ENCODE measurements at places on chromosomes 5 and 9.

DNA sequence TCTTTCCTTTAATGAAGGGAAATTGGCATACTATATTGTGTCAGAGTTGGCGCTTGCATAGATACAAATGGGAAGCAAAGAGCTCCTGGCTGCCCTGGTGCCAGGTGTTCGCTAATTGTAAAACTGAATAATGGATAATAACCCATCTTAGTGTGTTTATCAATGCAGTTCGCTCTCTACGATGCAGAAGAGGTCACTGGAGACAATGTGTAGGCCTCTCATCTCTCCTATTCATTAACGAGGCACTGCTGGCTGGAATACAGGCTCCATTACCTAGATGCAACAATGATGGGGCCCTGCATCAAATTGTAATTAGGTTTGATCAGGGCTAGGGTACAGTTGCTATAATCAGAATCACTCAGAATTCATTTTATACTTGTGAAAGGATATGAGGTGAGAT is 171.0 kb downstream of the RMI1 start:
- DNase-seq = no peak

- DNase-seq = no peak
Measured at GRCh38 chr5:2894736-2895135, 143.3 kb upstream of the IRX2 start.

DNA sequence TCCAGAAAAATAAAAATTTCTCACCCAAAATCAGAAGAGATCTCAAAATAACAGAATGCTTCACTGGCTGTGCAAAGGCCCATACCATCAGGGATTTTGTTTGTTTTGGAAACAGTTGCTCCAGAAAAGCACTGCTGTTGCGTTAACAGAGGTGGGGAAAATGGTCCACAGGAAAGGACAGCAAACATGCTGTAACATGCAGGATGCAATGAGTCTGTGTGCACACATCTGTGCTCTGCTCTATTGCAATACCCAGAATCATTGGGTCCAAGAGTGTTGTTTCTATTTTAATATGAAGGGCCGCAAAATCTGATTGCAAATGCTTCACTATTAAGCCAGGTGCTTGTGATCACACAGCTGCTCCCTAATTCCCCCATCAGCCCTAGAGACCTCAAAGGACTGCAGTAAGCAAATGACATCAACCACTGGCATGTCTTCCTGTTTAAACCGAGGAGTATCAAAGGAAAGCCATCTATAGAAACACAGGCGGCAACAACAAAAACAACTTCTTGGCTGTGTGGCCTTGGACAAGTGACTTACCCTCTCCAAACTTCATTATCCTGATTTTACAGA is 141.0 kb downstream of the DCP2 start:
- DNase-seq = peak; percentile 19

- DNase-seq = no peak
Measured at GRCh38 chr9:27504259-27504658, 19.8 kb upstream of the IFNK start.

- DNase-seq = no peak
Measured at GRCh38 chr9:134680393-134681060, 38.9 kb downstream of the COL5A1 start.

- DNase-seq = no peak
Measured at GRCh38 chr5:117494188-117494587, 919.6 kb upstream of the SEMA6A start.

DNA sequence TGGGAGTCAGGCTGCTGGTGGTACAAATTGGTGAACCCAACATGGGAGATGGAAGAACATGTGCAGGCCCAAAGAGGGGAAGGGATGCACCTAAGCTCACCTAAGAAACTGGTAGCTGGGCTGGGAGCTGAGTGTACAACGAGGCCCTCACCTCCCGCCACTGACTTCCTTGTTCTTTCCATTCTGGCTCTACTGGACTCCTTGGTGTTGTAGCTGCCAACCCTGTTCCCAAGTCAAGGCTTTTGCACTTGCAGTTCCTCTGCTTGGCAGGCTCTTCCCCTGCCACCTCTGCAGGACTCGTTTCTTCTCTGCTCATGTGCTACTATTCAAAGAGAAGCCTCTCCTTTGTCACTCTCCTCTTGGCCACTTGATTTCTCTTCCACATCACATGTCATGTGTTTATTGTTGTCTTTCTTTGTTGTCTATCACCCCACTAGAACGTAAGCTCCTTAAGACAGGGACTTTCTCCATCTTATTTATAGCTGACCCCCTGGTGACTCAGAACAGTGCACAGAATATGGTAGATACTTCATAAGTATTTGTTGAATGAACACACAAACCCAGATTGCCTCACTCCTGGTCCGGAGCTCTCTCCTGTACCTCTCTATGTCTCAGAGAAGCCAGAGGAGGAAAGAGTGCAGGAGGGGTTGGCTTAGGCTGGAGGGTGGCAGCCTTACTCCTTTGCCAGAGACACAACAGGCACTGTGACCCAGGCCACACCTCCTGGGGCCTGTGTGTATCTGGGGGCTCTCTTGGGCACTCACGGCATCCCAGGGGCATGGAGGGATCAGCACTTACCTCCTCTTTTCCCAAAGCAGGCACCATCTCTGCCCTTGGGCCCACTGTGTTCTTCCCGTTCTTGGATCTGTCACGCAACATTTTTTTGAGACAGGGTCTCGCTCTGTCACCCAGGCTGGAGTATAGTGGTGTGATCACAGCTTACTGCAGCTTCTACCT is 5.2 kb upstream of the SPINK4 start:
- DNase-seq = no peak

DNA sequence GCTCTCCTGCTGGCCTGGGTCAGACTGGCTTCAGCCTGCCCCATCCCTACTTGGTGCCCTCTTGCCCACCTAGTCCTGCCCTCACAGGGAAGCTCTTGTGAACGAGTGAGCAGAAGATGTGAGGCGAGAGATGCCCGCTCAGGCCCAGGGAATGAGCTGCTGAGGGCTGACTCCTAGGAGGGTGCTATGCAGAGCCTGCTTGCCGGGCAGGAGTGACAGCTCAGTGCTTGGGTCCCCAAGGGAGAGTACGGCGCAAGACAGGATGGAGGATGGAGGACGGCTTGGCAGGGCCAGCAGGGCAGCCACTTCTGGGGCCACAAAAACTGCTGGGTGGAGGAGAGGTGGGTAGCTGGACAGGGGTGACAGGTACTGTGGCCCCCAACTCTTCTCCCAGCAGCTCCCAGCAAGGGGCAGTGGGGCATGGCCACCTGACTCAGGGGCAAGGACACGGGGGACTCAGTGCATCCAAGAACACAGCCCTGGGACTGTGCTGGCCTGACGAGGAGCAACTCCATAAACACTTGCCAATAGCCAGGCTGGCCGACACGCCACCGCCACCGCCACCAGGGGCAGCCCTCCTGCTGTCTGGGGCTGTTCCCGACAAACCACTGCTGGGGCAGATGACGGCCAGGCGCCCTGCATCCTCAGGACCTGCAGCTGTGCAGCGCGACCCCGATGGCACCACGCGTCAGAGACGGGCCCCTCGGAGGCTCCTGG is 55.6 kb upstream of the UBAC1 start:
- no peak for DNase-seq

DNA sequence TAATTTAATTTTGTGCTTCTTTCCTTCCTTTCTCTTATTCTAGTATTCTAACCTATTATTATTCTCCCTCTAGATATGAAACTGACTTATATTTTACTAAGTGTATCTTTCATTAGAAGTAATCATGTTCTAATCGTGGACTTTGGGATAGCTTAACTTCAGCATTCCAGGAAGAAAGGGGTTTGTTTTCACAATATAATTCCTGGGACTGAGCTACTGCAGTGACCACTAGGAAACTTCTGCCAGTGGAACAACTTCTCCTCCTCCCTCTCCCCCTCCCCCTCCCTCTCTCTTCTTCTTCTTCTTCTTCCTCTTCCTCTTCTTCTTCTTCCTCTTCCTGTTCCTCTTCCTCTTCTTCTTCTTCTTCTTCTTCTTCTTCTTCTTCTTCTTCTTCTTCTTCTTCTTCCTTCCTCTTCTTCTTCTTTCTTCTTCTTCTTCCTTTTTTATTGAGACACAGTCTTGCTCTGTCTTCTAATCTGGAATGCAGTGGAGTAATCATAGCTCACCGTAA is 127.9 kb downstream of the NNT start:
- no peak for DNase-seq

- DNase-seq = no peak
Measured at GRCh38 chr9:38732885-38733284, 13.0 kb upstream of the FAM240B start.

DNA sequence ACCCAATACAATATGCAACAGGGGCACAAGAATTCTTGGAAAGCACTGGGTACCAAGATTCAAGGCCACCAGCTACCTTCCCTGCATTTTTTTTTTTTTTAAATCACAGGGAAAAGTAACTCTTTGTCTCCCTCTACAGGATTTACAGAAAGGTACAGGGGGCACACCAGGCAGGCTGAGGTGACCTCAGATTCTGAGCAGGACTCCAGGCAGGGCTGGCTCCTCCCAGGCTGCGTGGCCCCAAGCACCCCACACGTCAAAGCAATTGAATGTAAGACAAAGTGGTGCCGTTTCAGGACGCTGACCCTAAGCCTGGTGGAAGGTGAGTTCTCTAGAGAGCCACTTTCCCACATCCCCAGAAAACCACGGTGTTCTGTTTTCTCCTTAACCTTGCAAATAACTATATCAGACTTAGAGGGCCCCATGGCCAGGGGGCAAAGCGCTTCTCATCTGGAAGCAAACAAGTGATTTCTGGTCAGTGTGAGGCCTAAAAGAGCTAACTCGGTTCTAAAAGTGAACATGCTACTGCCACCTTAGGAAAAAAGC is 222.6 kb downstream of the ROR2 start:
- DNase-seq = no peak

GRCh38 chr5:160155017-160155750 is 35.9 kb upstream of the PWWP2A start:
- DNase-seq = no peak

- DNase-seq = no peak
Measured at GRCh38 chr5:75053054-75053303, 621 bp upstream of the GCNT4 start.

DNA sequence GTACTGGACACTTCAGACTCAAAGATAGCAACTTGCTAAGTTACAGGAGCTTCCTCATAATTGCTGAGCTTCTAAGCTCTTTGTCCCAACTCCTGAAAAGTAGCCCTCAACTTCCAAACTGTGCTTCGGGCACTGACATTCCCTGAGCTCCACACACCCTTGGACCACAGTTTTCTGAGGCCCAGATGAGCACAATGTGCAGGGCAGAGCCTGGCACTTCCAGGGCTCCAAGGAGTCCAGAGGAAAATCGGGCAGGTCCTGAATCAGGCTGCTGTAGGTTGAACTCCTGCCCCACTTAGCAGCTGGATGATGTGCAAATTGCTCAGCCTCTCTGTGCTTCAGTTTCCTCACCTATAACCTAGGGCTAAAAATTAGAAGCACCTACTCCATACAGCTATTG is 54.6 kb upstream of the KCNIP1 start:
- no peak for DNase-seq

DNA sequence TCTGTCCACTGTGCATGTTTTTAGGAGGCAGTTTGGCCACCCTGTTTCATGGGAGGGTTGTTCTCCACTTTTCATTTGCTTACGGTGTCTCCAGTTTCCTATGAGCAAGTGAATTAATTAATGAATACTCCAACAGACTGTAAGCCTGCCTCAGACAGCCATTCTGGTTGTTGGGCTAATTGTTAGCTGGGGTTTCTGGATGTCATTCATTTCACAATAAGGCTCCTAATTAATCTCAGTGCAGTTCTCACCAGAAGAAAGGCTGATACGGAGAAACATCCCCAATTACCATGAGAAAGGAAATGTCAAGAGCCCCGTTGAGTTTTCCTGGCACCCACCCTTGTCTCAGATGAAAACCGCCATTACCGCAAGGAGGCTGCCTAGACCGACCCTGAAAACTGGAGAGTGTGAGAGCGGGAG is 75.8 kb downstream of the MAP1B start:
- DNase-seq = no peak

GRCh38 chr5:32017692-32018367 is 156.3 kb downstream of the GOLPH3 start:
- DNase-seq = no peak

DNA sequence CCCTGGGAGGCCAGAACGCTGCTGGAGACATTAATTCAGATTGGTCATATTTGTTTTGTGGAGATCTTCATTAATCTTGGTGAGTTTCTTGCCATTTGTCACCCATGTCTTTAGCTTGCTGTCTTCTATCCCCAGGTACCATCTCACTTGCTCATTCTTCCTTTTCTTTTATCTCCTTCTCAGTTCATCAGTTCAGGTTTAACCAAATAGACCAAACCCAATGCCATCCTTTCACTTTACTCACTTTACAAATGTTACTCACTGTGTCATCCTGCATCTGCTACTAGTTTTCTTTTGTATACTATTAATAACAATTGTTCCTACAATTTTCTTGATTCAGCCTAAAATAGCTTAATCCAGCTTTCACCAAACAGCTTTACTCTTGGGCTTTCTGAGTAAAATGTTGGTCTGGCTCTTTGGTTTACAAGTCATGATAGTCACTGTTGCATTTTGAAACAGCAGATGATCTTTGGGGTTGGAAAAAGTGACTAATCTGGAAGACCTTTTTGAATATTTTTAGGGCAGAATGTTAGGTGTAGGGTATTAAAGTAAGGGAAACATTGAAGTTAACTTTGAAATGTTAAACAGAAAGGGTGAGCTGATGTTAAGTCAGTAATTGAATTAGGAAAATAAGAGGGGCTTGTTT is 246.9 kb downstream of the ZSWIM6 start:
- DNase-seq = no peak

GRCh38 chr9:134461426-134461982 is 135.2 kb downstream of the RXRA start:
- DNase-seq = no peak

- DNase-seq = no peak
Measured at GRCh38 chr9:2420543-2420942, 201.0 kb upstream of the VLDLR start.

DNA sequence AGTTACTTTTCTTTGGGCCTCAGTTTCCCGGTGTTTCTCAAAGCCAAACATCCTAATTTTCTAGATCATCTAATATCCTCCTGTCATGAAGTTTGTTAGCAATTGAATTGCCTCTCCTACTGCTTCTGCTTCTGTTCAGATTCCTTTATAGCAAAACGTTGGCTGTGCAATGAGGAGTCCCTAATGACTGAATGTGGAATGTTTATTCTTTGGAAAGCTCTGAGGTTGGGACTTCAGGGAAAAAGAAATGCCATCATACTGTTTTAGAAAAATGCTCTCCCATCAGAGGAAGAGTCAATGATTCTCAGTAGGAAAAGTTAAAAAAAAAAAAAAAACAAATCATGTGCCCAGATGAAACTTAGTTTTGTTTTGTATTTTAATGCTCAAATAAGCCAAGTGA is 268.7 kb upstream of the PAPPA start:
- DNase-seq = no peak

All from thymus (tissue), 14 donors.